NCI-H69 (cell line): ENCODE measurements at places on chromosomes 11 and 22.
A peak's percentile ranks its signal among the peaks of the same experiment; 100 is the strongest.

- no peak for DNase-seq
These were observed 941.3 kb downstream of the NTM start for GRCh38 chr11:132311703-132312102.

GRCh38 chr11:69882270-69882608 lies 63.0 kb upstream of the FGF3 start:
- DNase-seq, result no peak

GRCh38 chr11:12269446-12270214 lies 107.7 kb upstream of the PARVA start:
- DNase-seq, result no peak

DNA sequence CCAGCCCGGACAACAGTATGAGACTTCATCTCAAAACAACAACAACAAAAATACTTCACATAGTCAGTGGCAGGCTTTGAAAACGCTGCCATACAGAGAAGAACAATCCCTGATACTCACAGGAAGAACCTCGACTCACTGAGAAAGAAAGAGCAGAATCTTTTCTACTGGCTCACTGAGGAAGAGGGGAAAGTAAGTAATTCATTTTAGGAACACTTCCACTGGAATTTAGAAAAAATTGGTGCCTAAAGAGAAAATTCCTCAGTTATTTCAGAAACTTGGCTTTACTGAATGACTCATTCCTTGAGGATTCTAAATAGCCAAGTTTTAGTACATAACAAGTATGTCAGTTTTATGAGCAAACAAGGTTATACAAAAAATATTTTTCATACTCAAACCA lies 12.3 kb downstream of the NARS2 start:
- DNase-seq, result no peak

DNA sequence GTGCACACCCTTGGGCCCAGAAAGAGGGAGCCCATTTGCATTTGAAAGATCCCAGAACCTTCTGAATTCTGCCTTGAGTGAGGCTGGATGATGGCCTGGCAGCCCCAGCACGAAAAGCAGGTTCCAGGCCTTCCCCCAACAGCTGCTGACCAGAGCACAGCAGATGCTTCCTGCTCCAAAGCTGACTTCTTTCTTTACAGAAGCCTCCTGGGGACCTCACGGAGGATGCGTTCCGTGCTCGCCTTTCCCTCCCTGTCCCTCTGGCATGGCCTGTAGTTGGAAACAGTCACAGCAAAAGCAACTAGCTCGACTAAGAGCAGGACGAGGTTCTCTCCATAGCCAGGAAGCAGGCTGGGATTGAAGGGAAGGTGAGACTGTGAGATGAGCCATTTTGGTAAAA lies 107.7 kb upstream of the B3GAT1 start:
- no peak for DNase-seq

GRCh38 chr11:88280673-88281316 lies 56.7 kb downstream of the CTSC start:
- DNase-seq, result peak; percentile 27

DNA sequence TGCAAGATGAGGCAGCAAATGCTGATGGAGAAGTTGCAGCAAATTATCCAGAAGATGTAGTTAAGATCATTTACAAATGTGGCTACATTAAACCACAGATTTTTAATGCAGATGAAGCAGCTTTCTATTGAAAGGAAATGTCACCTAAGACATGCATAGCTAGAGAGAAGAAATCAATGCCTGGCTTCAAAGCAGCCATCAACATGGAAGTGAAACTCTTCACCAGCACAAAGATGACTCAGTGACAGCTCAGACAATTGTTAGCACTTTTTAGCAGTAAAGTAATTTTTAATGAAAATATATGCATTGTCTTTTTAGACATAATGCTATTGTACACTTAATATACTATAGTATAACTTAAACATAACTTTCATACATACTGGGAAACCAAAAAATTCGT lies 71.4 kb downstream of the FANCF start:
- DNase-seq, result no peak

DNA sequence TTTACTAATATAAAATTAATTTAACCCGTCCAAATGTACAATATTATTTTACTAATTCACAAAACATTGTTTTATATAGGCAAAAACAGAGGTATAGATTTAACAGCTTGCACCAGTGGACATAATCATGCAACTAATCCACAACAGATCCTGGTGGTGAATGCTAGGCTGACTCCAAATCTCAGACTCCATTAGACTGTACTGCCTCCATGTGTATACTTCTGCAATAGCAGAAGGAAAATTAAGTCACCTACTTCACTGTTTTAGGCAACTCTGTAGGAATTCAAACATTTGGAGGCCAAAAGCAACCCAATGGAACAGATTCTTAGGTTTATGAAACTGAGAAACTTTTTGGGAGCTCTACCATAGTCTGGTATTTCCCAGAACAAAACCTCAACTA lies 30.0 kb upstream of the RAB39A start:
- DNase-seq, result peak; percentile 52

DNA sequence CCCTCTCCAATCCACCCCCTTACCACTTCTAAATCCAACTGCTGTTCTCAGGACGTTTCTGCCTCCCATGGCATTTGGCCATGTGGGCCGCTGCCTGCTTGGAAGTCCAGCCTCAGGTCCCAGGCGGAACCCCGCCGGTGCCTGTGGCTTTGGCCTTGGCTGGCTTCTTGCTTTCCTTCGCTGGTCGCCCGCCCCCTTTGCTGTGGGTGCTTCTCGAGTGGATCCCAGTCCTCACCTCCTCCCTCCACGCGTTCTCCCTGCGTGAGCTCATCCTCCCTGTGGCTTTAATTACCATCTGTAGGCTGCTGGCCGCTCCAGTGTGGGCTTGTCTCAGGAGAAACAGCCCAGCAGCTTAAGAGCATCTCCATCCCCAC lies 111.7 kb downstream of the NECTIN1 start:
- DNase-seq, result peak; percentile 28

DNA sequence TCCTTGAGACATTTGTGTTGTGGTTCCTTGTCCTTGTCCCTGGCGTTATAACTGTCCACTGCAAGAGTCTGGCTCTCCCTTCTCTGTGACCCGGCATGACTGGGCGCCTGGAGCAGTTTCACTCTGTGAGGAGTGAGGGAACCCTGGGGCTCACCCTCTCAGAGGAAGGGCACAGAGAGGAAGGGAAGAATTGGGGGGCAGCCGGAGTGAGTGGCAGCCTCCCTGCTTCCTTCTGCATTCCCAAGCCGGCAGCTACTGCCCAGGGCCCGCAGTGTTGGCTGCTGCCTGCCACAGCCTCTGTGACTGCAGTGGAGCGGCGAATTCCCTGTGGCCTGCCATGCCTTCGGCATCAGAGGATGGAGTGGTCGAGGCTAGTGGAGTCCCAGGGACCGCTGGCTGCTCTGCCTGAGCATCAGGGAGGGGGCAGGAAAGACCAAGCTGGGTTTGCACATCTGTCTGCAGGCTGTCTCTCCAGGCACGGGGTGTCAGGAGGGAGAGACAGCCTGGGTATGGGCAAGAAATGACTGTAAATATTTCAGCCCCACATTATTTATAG lies 23.0 kb downstream of the MYBPC3 start:
- no peak for DNase-seq

GRCh38 chr11:47270331-47271271 lies 668 bp downstream of the MADD start:
- peak; percentile 81 for DNase-seq

- no peak for DNase-seq
These were observed 96.9 kb downstream of the FEZ1 start for GRCh38 chr11:125398994-125399640.

DNA sequence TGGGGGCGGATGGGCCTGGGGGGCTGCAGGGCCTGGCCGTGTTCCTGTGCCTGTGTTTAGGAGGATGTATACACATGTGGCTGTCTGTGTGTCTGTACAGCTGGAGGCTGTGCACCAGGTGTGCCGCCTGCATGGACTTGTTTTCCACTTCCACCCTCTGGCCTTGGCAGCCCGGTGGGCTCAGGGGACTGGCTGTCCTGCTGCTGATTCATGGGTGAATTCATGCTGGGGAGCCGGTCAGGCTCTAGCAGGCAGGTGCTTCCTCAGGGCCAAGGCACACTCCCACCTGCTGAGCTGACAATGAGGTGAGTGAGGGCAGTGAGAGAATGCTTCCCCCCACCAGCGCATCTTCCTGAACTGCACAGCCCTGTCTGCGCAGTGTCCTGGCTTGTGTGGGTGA lies 88.4 kb downstream of the CCDC81 start:
- peak; percentile 54 for DNase-seq

DNA sequence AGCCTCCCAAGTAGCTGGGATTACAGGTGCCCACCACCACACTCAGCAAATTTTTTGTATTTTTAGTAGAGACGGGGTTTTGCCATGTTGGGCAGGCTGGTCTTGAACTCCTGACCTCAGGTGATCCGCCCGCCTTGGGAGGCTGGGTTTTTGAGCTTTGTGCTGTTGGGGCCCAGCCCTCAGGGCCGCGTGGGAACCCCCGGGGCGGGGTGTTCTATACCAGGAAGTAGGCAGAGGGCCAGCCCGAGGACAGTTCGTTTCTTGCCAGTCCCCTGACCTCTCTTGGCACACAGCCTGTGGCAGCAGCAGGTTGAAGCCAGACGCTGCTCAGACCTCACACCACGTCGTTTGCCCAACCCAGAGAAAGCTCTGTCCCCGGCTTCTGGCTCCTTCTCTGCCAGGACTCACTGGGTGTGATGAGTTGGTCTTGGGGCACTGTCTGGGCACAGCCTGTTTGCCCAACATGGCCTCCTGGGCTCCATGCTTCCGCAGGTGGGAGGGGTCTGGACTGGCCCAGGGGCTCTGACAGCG lies 24.9 kb upstream of the CHKA start:
- DNase-seq, result peak; percentile 89

DNA sequence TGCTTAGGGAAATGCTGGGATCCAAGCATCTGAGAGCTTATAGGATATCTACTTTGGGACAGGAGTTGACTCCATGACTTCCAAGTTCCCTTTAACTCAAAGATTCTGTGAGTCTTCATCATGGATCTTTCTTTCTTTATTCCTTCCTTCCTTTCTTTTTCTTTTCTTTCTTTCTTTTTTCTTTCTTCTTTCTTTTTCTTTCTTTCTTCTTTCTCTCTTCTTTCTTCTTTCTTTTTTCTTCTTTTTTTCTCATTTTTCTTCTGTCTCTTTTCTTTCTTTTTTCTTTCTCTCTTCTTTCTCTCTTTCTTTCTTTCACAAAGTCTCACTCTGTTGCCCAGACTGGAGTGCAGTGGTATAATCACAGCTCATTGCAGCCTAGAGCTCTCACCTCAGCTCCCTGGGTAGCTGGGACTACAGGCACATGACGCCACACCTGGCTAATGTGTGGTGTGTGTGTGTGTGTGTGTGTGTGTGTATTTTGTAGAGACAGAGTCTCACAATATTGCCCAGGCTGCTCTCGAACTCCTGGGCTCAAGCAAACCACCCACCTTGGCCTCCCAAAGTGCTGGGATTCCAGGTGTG lies 5.4 kb upstream of the MICAL3 start:
- DNase-seq, result no peak

- DNase-seq, result no peak
These were observed 31.2 kb upstream of the MUC5AC start for GRCh38 chr11:1126491-1126926.

DNA sequence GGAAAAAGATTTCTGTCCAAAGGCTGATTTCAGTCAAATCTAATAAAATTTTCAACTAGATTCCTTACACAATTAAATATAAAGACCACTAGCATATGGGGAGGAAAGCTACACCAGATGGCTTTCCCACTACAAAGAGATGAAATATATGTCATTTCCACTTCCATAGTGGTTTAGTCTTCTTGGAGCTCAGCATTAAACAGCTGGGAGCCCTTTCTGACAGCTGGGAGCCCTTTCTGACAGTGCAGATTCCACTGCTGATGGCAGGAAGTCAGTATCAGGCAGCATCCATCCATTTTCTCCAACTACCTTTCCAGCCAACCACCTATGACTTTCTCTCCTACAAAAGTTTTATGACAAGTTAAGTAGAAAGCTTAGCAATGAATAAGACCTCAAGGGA lies 177.9 kb downstream of the RRAS2 start:
- DNase-seq, result peak; percentile 15

DNA sequence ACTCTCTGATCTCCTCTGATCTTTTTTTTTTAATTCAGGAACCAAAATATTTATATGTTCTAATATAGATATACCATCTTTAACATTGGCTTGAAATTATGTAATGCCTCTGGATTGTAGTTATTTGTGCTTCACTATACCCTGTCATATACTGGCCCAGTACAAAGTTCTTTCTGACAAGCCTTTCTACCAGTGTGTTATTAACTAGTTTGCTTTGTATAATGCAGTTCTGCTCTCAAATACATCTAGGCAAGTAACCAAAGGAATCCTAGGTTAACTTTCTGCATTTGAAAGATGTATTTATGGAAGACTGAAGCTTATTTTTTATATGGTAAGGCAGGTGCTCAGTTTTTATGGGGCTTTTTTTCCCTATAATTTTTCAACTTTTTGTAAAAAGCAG lies 36.1 kb downstream of the ARHGEF12 start:
- no peak for DNase-seq

- peak; percentile 92 for DNase-seq
These were observed 54.4 kb upstream of the SYN3 start for GRCh38 chr22:33112580-33112979.

GRCh38 chr22:36759481-36760159 lies 16.3 kb downstream of the IFT27 start:
- DNase-seq, result no peak

- no peak for DNase-seq
These were observed 8.7 kb upstream of the MS4A4E start for GRCh38 chr11:60251485-60252212.

DNA sequence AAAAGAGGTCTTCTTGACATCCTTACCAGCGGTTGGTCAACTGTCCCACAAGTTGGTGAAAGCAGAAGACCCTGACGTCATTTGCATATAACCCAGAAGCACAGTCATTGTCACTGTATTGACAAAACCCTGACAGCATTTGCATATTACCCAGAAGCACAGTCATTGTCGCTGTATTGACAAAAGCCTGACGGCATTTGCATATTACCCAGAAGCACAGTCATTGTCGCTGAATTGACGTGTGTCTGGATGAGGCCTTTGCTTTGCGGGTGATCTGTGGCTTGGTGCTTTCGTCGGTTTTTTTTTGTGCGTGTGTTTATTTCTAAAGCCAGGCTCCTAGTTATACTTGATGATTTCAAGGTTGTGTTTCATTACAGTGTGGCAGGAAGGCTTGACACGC lies 1145.2 kb downstream of the BRD1 start:
- DNase-seq, result no peak

GRCh38 chr11:103091064-103091800 lies 728 bp downstream of the DCUN1D5 start:
- DNase-seq, result peak; percentile 78

GRCh38 chr11:44058275-44058674 lies 7.8 kb upstream of the ACCS start:
- DNase-seq, result no peak

GRCh38 chr22:30425616-30426387 lies at the start of gene MTFP1:
Gene MTFP1, plus strand, starts transcription at chr22:30425768. Its CDS starts 112 bp downstream, at chr22:30425880.
- peak; percentile 83 for DNase-seq

GRCh38 chr11:66858939-66859685 lies 2.2 kb downstream of the LRFN4 start:
- no peak for DNase-seq

DNA sequence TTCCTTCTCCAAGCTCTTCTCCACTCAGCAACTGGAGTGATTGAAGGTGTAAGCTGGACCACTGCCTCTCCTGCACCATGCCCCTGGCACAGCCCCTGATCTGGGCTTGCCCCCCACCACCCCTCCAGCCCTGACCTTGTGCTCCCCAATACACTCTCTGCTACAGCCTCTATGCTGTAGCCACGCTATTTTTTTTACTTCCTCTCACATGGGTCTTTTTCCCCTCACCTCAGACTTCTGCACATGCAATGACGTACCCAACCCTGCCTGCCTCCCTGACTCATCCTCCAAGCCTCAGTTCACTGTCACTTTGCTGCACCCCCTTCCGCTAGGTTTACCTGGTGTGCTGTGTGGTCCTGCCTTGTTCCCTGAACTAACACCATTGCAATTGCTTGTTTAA lies 9.0 kb downstream of the CSNK2A3 start:
- DNase-seq, result no peak
